ENCODE measurements at places on chromosomes 5 and 9.

- DNase-seq, result no peak
Measured at GRCh38 chr5:28967848-28968247, 1929.5 kb upstream of the CDH9 start.

GRCh38 chr9:122393284-122393983 is 22.6 kb downstream of the PTGS1 start:
- peak; percentile 10 for DNase-seq

DNA sequence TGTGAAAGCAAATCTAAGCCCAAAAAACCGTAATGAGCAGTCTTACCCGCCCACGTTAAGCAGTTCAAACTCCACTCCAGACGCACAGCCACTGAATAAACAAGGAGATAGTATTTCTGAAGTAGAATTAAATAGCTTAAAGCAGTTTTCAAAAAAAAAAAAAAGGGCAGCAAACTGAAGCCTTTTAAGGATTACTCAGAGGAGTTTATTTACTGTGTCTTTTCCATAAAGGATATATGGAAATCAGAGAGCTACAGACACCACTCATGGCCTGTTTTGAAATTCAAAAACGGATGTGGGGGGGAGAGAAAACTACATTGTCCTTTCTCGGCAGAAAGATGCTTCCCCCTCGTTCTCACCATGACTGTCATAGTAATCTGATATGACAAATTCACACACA is 83.7 kb upstream of the IRX1 start:
- no peak for DNase-seq

- DNase-seq, result no peak
Measured at GRCh38 chr5:6710070-6710469, 3.2 kb upstream of the TENT4A start.

DNA sequence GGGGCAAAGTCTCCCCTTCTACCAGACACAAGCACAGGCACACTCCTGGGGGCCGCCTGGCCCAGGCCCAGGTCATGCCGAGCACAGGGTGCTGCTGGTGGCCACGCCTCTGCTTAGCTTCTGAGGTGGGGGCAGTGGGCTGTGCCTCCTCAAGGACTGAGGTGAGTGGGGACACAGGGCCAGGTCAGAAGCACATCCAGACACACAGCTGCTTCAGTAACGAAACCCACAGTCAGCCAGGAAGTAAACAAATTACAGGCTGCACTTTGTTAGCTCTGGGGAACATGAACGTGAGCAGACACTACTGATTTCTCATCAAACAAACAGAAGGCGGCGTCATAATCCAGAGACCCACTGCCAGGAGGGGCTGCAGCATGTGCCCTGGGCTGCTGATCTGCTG is 192.4 kb downstream of the HSPA4 start:
- DNase-seq, result no peak

- DNase-seq, result no peak
Measured at GRCh38 chr5:116216246-116216645, 131.4 kb downstream of the COMMD10 start.

DNA sequence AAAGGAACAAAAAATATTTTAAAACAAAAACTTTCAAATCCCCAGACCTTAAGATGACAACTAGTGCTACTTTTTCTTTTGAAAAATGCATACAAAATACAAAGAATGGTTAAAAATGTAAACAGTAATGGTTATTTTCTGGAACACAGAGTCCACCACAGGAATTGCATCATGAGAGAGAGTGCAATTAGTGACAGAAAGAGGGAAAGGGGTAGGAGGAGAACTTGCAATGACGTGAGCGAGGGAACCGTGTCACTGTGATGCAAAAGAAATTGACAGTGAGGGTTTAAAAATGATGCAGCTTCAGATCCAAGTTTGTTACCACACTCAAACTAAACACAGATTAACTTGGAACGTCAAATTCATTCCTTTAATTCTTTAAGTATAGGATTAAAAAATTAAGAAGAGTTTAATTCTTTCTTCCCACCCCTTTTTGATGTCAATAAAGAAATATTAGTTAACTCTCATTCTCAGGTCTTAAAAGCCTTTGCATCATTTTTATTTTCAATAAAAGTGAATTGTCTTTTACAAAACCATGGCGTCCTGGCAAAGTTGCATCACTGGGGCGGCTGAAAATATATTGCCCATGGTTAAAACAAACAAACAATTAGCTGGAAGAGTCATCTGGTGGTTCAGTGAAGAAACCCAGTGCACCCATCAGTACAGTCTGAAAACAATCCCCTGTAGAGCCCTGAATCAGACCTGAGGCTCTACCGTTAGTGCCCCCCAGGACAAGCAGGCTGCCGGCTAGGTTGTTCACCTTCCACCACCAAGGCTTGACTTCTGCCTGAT is 39.5 kb downstream of the MACROH2A1 start:
- DNase-seq, result peak; percentile 28

DNA sequence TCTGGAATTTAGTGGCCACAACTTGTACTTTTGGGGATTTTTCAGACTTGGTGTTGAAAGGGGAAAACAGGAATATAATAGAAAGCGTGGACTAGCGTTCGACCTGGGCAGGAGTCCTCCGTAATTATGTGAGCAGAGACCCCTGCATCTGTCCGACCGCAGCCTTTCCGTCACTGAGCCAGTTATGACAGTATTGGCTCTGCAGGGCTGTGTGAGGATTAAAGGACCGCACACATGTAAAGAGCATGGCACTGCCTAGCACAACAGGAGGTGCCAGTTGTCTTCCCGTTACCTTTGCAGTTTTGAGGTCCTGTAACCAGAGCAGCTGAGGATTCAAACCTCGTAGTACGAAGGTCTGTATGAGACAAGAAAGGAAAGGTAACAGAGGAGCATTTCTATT is 1.2 kb downstream of the B4GALT7 start:
- no peak for DNase-seq

DNA sequence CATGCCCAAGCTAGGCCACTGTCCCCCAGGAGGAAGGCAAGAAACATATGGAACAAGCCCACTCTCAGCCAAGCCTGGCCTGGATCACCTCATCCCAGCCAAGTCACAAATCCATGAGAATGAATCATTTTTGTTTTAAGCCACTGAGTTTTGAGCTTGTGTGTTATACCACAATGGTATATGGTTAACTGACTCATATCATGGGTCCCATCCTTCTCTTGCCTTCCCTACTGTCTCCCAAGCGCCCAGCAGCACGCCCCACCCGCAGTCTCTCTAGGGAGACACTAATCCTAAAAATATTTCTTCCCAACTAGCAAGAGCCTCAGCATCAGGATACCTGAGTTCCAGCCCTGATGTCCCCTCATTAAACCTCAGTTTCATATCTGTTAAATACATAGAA is 248.1 kb downstream of the CDK5RAP2 start:
- no peak for DNase-seq

- no peak for DNase-seq
Measured at GRCh38 chr5:88687373-88687911, 195.5 kb downstream of the MEF2C start.

DNA sequence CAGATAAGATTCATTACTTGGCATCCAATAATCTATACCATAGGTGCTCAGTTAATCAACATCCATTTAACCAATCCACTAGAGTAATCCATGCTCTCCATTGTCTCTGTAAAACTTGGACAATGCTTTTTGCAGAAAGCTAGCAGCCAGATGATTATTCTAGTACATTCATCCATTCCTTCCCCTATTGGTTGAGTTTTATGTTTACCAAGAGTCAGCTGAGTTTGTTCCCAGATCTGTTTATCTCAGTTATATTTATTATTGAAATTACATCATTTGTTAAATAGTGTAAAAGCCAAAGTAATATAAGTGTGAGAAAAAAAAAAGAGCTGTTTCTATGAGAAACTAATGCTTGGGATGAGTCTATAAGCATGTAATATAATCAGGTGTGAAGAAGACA is 63.3 kb upstream of the TMC1 start:
- no peak for DNase-seq

GRCh38 chr5:62614355-62614754 is 35.7 kb downstream of the LRRC70 start:
- no peak for DNase-seq

- no peak for DNase-seq
Measured at GRCh38 chr5:151648988-151649387, 37.7 kb downstream of the SPARC start.

DNA sequence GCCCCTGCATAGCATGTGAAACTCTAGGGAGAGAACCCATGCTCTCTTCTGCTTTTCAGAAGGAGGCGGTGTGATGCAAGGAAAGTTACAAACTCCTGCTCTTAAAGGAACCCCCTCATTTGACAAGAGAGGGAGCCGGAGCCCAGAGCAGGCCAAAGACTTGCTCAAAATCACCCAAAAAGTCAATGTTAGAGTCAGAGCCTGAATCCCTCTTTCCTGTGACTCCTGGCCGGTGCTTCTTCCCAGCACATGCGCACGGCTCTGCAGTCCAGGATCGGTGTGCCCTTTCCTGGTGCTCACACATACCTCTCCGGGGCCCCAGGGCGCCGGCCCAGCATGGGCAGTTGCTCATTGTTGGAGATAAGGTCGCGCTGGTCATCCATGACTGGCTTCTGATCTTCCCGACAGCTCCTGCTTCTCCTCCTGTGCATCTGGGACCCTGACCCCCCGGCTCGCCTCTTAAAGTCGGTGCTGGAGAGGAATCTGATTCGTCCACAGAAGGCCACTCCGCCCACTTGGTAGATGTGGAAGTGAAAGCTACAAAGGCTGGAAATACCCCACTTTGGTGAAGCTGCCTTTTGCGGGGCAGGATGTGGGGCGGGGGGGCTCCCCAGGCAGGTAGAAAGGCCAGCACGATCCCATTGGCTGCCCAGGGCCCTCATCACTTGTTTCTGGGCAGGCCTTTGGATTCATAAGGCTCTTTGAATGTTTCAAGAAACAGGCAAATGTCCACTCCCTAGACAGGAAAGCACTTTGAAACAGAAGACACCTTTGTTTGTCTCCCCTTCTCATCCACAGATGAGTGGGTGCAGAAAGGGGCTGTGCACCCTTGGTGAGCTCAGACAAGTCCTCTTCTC is at the start of gene CD74:
Gene CD74, minus strand, starts transcription at position 592 of the 857 bp plus-strand sequence. Its CDS starts 161 bp downstream, at position 431.
- peak; percentile 91 for DNase-seq

DNA sequence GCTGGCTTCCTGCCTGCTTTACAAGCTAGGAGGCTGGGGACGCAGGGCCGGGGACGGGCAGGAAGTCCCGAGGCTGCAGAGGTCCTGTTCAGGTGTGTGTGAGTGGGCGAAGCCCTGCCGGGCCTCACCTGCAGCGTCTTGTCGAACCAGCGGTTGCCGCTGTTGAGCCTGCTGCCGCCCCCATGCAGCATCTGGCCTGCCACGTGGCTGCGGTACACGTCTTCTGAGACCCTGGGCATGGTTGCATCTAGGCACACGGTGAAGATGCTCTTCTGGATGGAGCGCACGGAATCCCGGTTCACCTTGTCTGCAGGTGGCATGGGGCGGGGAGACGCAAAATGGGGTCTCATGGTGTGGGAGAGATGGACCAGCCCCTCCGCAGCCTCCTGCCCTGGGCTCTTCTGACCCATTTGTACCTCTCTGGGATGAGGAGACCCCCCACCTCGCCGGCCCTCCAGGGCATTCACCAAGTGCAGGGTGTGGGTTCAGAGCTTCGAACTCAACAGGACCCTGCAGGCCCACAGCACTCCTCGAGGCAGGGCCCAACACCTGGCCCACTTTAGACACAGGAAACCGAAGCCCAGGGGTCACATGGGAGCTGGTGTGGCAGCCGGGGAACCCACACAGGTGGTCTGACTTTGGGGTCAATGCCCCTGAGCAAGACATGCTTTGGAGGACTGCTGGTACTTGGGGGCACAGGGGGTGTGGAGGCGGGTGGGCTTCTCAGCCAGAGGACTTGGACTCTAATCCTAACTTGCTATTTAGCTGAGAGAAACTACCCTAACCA is 10.0 kb downstream of the CRAT start:
- no peak for DNase-seq

GRCh38 chr9:7148243-7148765 is 390.5 kb downstream of the KDM4C start:
- DNase-seq, result no peak

GRCh38 chr9:116859763-116860162 is 172.7 kb downstream of the TRIM32 start:
- no peak for DNase-seq

Measured in suppressor macrophage treated with lipopolysaccharide for 4 hours (primary cell).